ENCODE measurements at places on chromosomes 2 and 18. TPM values are rescaled to one million over a fixed set of nuclear protein-coding genes. Genes with fewer than 3 reads are reported as not detected.

DRC1 gene
- 3.8 TPM for polyA plus RNA-seq

DNA sequence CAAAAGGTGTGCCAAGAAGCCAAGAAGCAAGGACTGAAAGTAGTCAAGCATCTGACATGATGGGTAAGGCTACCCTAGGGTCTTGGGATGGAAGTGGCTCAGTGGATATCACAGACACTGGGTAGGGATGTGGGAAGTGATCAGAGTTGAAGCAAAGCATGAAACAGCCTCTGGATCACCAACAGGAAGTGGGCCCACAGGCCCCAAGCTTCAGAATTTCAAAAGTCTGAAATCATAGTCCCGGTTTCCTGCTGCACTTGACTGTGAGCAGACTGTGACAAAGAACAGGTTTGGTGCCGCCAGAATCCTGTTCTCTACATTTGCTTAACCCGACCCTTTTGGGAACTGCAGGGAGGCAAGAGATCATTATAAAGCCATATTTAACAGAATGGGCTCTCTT is 57.4 kb downstream of the SP100 start:
- DNase-seq: no peak

GRCh38 chr2:217824223-217824622 is 178.6 kb downstream of the TNS1 start:
- no peak for DNase-seq

SIX3 gene
- polyA plus RNA-seq: not detected

TRIM54 gene
- polyA plus RNA-seq: 5.7 TPM

DNA sequence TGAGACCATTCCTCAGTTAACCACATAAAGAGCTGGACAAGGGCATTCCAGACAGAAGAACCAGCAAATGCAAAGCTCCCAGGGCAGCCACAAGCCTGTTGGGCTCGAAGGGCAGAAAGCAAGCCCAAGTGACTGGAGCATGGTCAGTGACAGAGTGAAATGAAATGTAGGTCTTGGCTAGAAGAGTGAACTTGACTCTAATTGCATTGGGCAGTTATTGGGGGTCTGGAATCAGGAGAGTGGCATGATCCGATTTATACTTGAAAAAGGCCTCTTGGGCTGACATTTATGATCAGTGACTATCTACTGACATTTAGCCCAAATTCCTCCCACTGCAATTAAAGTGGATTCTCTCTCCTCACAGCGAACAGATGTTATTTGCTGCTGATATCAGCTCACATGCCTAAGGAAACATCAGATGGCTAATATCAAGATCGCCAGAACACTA is 152.5 kb upstream of the KLF7 start:
- no peak for DNase-seq

ERICH2 gene
- polyA plus RNA-seq: 2.9 TPM

GRCh38 chr2:60104514-60105505 is 448.6 kb downstream of the BCL11A start:
- DNase-seq: no peak

GRCh38 chr2:75960472-75961009 is 249.8 kb upstream of the GCFC2 start:
- no peak for DNase-seq

- no peak for DNase-seq
Measured at GRCh38 chr2:55242617-55243016, 10.1 kb downstream of the RPS27A start.

Data from left renal cortex interstitium (tissue), 4 donors.